ENCODE measurements at places on chromosomes 3 and 15.

- no peak for DNase-seq
Observed at GRCh38 chr3:169453256-169454059, 210.1 kb downstream of the MECOM start.

DNA sequence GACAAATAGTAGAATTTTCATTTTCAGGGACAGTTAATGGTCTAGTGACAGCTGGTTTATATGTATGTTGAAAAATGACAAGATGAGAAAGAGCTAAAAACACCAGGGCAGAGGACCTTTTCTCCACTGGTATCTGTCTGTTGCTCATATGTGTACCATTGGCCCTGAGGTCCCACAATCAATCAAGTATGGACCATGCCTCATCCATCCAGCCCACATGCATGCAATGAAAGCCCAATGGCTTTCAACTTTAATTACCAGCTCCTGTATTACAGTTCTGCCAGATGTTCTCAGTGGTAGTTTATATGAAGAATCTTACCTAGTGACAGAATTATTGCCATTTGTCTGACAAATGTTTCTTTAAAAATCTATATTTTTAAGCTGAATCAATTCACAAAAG, 234.1 kb downstream of the ZMAT3 start:
- DNase-seq, result no peak

- no peak for DNase-seq
Observed at GRCh38 chr15:67183443-67184169, 70.9 kb downstream of the AAGAB start.

DNA sequence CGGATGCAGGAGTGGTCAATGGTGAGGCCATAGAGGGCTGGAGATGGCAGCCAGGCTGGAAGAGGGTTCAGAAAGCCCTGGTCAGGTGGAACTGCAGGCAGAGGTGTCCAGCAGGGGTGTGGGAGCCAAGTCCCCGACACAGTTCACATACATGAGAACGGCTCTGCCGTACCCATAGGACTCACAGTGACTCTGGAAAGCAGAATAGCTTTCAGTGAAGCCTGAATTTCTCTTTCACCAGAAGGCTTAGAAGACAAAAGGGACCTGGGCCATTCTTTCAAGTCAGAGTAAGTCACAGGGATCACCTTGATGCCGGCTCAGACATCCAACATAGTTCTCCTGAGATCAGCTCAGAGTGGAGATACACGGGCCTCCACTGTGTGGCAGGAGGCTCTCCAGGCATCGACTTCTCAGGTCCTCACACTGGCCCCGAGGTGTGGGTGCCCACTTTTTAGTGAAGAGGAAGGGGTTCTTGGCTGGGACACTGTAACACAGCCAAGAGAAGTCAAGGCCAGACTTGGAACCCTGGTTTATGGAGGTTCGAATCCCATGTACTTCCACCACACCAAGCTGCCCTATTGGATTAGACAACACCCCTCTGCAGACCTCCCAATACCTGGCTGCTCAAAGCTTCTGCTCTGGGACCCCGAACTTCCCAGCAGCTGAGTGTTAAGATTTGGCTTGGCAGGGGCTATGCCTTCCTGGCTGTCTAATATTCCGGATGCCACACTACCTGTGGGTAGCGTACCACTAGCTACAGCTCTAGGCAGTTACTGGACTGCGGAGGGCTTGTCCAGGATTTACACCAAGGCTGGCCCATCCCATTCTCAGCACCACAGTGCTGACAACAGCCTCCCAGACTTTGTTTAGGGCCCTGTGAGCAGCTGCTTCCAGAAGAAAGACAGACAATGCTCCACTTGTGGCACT, 40.4 kb upstream of the RAB6B start:
- DNase-seq, result peak; percentile 39

- no peak for DNase-seq
Observed at GRCh38 chr3:100570811-100571210, 38.6 kb upstream of the ADGRG7 start.

GRCh38 chr3:125013095-125013494, 42.7 kb downstream of the HEG1 start:
- no peak for DNase-seq

- DNase-seq, result peak; percentile 86
Observed at GRCh38 chr3:44477312-44478030, at the start of gene ZNF445. TSS of gene ZNF445 (minus strand) at chr3:44477670. CDS start at chr3:44455549, 22,121 bp downstream.

- no peak for DNase-seq
Observed at GRCh38 chr3:145864336-145864735, 296.6 kb downstream of the PLOD2 start.

DNA sequence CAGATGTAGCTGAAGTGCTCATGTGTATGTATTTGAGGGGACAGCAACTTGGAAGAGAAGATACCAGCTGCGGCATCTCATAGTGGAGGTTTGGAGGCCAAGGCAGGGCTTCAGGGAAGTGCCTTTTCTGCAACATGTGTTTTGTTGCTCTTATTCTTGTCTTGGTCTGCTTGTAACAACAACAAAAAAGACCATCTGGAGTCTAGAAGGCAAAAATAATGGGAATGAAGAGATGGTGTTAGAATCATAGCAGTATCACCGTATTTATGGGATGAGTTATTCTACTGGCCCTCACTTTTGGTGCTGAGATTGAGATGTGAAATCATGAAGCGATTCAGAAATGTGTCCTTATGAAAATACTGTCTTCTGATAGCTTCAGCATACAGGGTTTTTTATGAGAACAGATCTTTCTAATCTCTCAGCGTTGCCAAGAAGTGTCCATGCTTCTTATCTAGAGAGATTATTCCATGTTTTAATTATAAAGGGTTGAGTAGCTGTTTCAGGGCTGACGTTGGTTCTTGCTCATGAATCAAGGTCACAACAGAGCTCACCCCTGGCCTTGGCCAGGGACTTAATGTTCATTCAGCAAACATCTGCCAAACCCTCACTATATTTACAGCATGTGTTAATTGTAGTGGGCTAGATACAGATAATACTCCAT, 58.0 kb downstream of the ITPR1 start:
- DNase-seq, result no peak

- no peak for DNase-seq
Observed at GRCh38 chr15:58977887-58978286, 9.6 kb upstream of the RNF111 start.

DNA sequence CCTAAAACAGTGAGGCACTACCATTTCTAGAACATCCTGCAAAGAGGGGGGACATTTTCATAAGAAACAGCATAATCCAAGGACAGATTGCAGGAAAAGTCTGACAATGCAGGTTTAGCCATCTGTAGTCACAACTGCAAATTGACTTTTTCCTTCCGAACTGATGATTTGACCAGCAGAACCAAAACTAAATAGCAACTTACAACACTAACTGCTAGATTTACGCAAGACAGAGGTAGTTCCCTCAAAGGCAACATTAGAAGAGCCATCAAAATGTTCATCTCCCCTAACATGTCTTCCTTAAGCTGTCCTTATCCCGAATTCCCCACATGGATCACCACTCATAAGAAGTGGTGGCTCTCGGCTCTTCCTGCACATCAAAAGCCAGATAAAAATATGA, 129.6 kb downstream of the GADL1 start:
- no peak for DNase-seq

DNA sequence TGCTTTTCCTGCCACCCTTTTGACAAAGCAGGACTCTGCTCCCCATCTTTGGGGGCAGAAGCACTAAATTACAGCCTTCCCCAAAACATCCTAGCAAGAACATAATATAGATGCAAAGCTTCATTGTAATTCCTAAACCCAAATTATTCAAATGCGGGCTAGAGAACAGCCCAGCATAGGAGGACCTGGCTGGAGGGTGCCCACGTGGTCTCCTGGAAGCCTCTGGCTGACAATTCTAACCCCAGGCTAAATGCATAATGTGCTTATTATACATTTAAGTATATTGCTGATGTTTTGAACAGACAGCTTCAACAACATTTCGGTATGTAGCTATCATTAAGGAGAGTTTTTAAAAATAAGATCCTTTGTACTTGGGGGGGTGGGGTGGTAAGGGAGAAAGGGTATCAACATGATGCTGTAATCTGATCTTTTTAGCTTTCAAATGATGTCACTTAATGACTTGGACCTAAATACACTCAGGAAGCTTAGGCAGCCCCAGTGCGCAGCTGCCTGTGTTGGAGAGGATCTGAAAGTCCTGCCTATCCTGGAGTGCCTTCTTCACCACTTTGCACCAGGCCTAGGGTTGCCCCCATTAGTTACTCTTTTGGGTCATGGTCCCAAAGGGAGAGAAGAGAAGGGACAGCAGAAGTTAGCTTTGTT, 57.2 kb upstream of the USP3 start:
- no peak for DNase-seq

DNA sequence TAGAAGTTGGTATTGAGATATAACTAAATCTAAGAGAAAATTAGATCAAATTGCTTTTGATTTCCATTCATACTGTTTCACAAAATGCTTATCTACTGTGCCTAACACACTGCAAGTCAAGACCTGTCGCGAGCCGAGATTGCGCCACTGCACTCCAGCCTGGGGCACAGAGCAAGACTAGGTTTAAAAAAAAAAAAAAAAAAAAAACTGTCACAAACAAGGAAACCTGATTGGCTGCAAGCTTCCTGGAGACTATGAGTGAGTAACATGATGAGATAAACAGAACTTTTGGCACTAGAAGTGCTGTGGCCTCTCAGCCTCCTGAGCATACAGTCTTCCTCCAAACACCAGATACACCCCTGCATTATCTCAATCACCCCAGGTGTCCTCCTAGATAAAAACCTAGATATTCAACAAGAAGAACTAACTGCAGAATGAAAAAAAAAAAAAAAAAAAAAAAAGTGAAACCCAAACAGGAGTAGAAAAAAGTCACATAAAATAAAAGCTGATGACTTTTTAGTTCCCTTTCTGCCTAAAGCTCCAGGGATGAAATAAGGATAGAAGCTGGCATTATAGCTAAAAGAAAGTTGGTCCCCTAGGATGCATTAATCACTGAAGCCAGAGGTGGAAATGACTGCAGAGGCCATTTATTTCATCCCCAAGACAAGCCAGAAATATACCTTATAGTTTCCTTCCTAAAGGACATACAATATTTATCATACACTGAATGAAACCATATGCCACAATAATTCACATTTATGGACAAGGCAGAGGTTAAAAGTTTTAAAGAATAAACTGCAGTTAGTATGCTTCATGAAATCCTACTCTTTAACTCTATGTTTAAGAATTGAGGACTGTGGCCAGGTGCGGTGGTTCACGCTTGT, 82.4 kb downstream of the P3H2 start:
- no peak for DNase-seq

- DNase-seq, result no peak
Observed at GRCh38 chr15:100889385-100890050, 9.9 kb downstream of the ALDH1A3 start.

GRCh38 chr15:83954506-83954905, 281.1 kb upstream of the GOLGA6L4 start:
- DNase-seq, result no peak

- no peak for DNase-seq
Observed at GRCh38 chr15:97747342-97747741, 213.2 kb upstream of the ARRDC4 start.

- no peak for DNase-seq
Observed at GRCh38 chr15:93070551-93071296, 18.3 kb downstream of the RGMA start.

DNA sequence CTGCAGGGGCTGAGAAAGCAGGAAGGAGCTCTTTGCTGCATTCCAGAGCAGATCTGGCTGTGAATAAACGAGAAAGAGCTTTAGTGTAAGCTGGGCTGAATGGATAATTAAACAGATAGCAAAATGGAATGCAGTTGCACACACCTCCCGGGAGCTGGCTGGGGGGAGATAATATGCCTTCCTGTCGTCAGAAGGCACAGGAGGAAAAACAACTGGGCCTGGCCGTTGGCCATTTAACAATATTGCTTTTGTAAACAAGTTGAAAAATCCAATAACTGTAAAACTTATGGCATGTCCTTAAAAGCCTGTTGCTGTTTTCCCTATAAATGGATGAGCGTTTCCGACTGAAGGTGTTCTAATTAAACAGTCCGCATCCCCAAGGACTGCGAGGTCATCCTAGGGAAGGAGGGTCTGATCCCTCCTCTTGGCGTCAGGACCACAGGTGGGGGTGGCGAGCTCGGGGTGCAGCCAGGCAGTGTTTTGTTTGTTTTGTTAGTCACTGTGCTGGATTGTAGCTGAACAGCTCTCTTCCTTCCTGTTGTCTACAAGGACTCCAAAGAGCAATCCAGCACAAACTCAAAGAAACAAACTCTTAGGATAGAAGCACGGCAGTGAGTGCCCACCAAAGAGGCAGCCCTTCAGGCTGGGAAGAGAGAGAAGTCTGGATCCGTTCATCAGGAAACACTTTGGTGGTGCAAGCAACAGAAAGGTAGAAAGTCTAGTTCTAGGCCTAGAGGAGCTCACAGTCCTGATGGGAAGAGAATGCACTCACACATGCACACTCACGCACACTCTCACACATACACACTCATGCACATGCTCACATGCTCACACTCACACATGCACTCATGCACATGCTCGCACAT, 133.4 kb upstream of the SMAD3 start:
- no peak for DNase-seq
